ENCODE measurements at places on chromosomes 7 and 10.
A peak's percentile ranks its signal among the peaks of the same experiment; 100 is the strongest.

DNA sequence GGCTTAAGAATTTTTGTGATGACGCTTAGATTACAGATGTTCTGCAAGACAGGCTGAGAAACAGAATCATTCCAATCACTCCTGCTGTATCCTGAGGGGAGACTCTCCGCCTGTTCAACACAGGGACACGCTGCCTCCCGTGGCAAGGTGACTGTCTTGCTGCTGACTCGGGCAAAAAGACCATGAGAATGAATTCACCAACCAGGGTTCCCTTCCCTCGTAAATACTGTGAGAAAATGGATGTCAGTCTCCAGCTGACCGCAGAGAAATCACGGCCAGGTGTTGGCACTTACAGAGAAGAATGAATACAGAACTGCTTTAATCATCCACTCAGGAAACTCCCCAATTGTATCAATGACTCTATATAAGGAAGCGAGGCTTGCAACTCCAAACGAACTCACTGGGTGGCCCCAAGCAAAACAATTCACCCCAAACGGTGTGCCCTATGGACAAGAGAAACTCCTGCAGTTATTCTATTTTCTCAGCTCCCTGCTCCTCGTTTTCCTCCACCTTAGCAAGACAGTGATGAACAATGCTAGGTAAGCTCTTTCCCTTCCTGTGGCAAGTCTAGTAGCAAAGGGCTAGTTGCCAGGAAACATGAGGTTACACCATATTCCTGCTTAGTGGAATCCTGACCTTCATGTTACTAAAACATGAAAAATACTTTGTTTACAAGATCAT is 22.8 kb downstream of the GNA12 start:
- no peak for DNase-seq

GRCh38 chr7:113118074-113118959 is at the start of gene SMIM30:
Gene SMIM30, minus strand, starts transcription at chr7:113118554. Its CDS starts 976 bp downstream, at chr7:113117578.
- DNase-seq = peak; percentile 95

DNA sequence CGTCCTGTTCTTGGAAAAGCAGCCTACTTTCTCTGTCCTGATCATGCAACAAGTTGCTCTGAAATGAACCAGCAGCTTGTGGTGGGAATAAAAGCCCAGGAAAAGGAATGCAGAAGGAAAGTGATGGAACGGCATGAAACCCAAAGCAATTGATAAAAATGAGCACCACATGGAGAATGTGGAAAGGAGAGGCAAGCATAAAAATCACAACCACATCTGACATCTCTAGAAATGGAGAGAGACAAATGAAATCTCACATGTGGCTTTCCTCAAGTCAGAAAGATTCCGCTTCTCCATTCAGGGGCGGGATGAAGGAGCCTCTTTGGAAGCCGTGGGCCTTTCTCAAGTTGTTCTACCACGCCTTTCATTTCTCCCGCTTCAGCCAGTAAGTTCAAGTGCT is 631.7 kb upstream of the GALNT17 start:
- no peak for DNase-seq

DNA sequence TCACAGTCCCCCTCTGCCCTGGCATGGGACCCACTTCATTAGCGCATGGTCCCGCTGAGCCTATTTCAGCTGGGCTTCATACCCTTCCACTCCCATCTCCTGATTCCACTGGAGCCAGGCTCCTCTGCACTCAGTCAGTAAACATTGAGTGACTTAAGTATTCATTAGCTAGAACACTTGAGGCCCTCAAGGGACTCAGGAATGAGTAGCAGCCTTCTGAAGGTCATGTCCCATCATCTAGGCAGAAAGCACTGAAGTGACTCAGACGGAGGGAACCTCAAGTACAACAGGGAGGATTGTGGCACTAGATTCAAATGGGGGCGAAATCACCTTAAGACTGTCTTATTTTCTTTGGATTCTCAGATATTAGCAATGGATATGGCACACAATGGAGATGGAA is 186.6 kb upstream of the INHBA start:
- DNase-seq = no peak

DNA sequence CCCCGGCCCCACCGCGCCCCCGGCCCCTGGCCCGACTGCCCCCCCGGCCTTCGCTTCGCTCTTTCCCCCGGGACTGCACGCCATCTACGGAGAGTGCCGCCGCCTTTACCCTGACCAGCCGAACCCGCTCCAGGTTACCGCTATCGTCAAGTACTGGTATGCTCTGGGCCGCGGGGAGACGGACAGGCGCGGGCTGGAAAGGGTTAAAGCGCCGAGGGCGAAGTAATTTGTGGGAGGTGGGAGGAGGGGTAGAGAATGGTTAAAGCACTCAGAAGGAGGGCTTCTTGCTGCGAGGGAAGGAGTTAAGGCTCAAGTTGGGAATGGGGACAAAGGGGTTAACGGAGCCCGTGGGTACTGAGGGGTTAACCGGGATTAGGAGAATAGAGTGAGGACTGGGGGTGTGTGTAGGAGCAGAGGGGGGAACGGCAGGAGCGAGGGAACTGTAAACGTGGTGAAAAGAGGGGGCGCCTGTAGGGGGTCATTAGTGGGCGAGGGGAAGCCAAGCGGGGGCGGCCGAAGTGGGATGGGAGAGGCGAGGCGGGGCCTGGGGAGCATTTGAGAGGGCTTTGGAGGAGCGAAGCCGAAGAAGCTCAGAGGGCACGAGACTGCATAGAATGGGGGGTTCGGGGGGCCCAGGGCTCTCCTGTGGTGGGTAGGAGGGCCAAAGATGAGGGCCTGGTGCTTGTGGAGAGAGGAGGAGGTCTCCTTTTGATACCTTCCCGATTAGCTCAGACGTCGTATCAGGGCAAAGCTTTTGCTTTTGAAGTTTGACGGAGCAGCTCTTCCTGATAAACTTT is 605 bp downstream of the SUFU start:
- DNase-seq = peak; percentile 33

GRCh38 chr7:47342296-47343060 is 239.4 kb downstream of the TNS3 start:
- DNase-seq = no peak

GRCh38 chr10:94224656-94225055 is 138.1 kb downstream of the NOC3L start:
- no peak for DNase-seq

GRCh38 chr10:114489521-114490310 is 85.4 kb upstream of the AFAP1L2 start:
- DNase-seq = no peak

DNA sequence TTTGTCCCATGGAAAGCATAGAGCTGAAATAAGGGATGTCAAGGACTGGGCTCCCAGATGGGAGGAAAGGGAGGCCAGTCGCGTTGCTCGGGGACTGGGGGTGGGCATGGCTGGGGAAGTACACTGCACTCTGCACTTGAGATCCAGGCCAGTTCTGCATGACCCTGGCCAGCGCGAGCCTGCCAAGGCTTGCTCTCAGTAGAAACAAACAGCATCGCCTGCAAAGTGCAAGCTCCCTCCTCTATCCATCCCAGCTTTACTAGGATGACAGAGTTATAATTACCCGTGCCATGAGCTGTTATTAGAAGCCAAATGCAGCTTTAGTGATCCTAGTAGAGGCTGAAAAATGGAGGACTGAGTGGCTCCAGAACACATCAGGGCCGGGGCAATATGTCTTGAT is 43.9 kb upstream of the PDCD4 start:
- no peak for DNase-seq

DNA sequence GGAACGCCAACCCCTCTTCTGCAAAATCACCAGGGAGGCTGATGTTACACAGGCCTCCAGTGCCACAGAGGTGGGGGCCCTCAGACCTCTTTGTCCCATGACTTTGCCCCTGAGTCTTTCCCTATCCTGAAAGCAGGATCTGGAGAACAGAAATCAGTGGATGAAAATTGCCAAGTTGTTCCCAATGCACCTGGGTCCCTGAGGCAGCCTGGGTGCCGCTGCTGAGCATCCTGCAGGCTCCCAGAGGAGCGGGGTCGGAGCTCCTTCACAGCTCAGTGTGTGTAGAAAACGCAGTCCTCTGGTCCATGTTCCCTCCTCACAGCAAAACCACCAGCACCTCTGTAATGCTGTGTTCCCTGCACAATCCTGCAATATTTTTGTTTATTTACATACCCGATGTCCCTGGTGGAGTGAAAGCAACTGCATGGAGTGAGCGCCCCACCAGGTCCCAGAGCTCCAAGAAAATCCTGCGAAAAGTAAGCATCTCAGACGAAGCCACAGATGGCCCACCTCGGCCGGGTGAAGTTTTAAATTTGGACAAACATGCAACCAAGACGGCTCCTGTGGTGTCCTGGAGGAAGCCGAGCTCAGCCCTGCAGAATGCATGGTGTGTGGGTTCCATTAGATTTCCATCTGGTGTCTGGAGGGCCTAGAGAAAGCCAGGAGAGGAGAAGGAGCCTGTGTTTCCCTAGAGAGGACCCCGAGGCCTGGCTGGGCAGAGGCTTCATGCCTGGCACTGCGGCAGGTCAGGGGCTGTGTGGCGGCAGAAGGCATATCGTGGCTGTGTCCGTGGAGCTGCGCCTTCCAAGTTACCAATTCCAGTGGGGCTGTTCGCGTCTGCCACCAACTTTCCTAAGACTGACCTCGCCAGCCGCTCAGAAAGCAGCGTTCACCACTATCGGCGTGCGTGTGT is 235.2 kb downstream of the WDR37 start:
- no peak for DNase-seq

DNA sequence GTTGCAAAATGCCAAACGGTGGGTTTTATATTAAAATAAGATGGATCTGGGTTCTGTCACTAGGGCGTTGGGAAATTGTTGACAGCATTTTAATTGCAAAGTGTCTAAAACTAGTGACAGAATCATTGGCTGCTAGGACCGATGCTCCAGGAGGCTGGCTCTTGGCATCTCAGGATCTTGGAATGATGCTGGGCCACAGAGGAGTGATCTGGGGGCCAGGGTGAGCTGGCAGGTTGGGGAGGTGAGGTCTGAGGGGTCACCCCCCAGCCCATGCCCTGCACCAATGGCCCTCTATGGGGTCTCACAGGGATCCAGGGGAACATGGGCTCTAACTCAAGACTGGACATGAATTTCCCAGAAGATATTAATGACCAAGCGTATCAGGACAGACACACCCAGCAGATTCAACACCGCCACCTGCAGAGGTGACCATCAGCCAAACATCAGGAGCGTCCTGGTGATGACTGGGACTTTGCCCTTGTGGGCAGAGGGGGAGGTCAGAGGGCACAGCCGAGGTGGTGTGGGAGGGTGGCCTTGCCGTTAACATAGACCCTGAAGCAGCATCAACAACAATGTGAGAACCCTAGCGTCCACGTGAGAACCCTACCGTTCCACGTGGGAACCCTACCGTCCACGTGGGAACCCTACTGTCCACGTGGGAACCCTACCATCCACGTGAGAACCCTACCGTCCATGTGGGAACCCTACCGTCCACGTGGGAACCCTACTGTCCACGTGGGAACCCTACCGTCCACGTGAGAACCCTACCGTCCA is 89.0 kb upstream of the PPP2R2D start:
- peak; percentile 2 for DNase-seq

DNA sequence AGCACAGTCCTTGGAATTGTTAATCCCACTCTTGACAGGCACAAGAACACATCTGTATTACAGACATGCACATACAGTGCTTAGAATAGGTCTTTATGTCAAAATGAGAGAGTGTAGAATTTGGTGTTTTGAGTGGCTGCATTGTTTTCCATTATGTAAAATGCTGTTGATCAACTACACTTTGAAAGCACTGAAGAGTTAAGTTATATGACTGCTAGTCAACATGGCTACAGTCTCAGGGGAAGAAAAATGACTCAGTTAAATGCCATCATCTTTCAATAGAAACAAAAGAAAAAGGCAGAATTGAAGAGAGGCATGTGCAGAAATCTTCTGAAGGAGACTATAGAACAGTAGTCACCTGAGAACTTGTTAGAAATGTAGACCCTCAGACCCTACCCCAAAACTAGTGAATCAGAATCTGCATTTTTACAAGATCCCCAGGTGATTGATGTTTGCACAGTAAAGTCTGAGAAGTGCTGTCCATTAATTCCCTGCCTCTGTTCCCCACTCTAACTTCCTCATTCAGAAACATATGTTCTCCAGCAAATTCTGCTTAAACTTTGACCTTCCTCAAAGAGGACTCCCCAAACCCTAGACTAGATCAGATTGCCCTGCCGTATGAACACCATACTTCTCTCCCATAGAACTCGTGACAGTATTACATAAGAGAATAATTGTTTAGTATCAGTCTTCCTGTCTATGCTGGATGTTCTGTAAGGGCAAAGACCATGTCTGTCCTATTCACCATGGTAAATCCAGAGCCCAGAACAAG is 16.0 kb downstream of the SND1 start:
- DNase-seq = no peak

- DNase-seq = peak; percentile 77
These were observed 217.8 kb upstream of the MKLN1 start for GRCh38 chr7:131109759-131110296.

GRCh38 chr7:33107136-33108066 is 1.8 kb downstream of the RP9 start:
- DNase-seq = peak; percentile 23

DNA sequence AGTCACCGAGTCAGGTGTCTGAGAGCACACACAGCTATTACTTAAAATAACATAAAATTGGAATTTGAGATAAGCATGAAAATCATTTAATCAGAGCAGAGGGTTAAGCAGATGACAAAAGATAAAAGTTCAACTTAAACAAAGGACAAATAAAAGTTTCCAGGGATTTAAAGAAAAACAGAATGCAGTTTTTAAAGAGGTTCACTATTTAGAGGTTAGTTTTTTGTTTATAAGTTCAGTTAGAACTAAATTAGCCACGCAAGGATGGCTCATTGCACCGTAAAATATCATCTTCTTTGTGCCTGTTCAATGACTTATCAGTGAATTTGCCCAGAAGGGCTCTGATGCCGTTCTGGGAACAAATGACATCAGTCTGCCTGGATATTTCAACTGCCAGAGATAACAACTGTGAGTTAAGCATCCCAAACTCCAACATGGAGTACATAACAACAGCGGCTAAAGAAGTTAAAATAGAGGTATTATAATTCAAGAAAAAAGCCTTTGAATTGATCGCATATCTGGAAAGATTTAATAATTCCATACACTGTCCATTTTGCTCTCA is 107.8 kb downstream of the ANK3 start:
- no peak for DNase-seq

- DNase-seq = no peak
These were observed 104.3 kb upstream of the CAV2 start for GRCh38 chr7:116395141-116395791.

GRCh38 chr10:34280599-34281374 is 534.3 kb downstream of the PARD3 start:
- DNase-seq = no peak
